Left kidney (tissue), 8 donors: ENCODE measurements at places on chromosomes 3 and 15. TPM values are rescaled to one million over a fixed set of nuclear protein-coding genes. Genes with fewer than 3 reads are reported as not detected.

DNA sequence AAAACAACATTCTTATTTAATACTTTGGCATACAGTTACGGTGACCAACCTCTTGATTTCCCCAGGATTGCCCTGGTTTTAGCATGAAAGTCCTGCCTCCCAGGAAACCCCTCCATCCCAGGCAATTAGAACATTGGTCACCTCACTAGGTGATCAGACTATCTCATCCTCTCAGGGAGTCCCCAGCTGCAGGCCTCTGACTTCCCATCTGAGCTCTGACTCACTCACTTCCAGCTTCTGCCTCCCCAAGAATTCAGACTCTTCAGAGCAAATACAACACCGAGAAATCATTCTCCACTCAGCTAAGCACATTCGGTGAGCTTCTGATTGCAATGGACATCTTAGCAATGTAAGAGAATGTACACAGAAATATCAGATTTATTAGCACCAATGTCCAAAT is 92.4 kb upstream of the HES1 start:
- no peak for DNase-seq

- DNase-seq = no peak
These were observed 124.5 kb upstream of the CTDSPL start for GRCh38 chr3:37737134-37737533.

DNA sequence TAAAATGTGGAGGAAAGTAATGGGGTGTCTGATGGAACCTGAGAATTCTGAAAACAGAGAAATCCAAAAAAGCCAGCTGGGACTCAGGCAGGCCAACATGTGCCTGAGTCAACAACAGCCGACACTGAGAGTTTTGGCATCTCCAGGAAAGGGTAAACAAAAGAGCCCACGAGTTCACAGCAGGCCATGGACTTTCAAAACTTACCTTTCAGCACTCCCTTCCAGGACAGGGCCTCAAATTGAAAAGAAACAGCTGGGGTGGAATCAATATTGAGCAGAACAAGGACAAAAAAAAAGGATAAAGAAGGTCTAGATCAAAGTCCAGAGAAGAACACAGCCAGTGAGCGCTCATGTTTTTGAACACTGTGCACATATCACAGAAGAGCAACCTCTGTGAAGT is 735.4 kb upstream of the GRM7 start:
- DNase-seq = peak; percentile 6

- no peak for DNase-seq
These were observed 18.6 kb upstream of the KCTD6 start for GRCh38 chr3:58473275-58473674.

DNA sequence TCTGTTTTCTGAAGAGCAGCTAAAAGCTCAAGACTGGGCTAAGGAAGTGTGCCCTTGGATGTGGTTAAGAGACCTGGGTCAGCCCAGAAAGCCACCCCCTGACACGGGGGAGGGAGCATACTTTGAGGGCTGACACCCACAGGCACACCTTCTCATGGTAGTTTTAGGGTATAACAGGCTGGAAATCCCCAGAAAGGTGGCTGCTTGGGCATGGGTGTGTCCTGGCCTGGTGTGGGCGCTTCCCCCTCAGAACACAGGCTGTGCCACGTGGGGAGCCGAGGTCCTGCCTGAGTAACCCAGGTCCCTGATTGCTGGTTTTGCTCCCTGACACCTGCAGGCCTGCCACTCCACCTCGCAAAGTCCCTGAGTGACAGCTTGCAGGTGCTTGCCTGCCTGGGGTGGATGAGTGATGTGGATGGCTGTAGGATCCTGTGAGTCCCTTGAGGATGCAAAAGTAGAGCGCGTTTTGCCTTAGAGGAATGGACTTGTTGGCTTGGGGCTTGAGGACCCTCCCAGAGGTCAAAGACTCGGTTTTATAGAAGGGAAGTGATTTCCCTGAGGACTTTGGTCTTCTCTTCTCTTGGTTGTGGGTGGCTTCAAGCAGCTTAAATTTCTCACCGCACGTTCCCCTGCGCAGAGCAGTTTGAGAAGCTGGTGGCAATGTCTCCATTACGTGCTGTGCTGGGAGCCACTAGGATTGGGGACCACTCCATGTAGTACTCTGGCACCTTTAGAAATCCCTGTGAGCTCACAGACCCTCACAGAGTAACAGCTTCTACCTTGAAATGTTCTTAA is 94.4 kb downstream of the DNASE1L3 start:
- no peak for DNase-seq

DNA sequence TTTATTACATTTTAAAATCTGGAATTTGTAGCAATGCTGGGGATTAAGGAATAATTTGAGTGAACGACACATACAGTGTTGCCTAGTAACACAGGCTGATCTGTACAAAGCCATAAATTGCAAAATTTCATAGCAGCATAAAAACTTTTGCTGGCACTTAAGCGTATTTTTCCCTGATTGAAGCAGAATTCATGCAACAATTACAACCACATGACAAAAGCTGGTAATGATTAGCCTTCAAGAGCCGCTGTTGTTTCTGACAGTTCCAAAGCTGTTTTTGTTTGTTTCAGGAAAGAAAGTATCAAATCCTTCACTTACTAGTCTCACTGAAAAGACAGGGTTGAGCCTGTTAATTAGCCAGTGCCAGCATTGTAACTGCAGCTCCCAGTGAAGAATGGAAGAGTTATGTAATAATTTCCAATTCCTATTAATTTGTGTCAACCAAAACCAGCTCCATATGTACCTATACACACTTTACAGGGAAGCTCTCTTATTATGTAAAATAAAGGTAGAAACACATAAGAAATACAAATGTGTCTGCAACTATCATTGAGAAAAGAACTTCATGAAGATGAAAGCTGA is 60.7 kb downstream of the AGTR1 start:
- no peak for DNase-seq

The TRAIP gene
- 16.3 TPM for polyA plus RNA-seq

The MAGI1 gene
- polyA plus RNA-seq = 32.7 TPM

The C3orf49 gene
- polyA plus RNA-seq = 1.00 TPM

The SV2B gene
- 0.67 TPM for polyA plus RNA-seq
